Activated T-cell treated with anti-CD3 and anti-CD28 coated beads for 24 hours (primary cell): ENCODE measurements at places on chromosomes 7 and 10.

- DNase-seq, result no peak
Measured at GRCh38 chr7:101604331-101604933, 24.7 kb downstream of the MYL10 start.

DNA sequence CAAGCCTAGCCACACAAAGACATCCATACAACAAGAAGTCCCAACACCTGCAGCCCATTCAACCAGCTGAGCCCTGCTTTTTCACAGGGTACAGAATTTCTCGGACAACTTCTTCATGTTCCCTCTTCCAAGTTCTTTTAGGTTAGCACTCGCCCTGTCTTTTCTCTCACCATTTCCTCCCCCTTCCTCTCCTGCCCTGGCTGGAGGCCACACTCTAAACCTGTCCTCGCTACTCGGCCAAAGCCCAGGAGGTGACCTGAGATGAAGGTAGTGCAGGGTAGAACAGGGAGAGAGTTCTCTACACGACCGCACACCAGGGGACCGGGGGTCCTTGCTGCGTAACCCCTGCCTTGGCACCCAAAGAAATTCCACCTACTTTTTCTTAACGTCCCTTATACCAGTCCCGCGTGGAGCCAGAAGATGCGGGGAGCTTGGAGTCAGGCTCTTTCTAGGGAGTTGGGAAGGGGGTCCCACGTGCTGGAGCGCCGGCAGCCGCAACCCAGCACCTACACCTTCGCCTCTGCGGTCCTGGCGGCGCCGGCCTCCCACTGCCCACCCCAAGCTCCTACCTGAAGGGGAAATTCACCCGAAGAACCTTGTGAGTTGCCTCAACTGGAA is 16.0 kb upstream of the DLX6 start:
- no peak for DNase-seq

- no peak for DNase-seq
Measured at GRCh38 chr10:17923728-17924127, 28.0 kb upstream of the SLC39A12 start.

DNA sequence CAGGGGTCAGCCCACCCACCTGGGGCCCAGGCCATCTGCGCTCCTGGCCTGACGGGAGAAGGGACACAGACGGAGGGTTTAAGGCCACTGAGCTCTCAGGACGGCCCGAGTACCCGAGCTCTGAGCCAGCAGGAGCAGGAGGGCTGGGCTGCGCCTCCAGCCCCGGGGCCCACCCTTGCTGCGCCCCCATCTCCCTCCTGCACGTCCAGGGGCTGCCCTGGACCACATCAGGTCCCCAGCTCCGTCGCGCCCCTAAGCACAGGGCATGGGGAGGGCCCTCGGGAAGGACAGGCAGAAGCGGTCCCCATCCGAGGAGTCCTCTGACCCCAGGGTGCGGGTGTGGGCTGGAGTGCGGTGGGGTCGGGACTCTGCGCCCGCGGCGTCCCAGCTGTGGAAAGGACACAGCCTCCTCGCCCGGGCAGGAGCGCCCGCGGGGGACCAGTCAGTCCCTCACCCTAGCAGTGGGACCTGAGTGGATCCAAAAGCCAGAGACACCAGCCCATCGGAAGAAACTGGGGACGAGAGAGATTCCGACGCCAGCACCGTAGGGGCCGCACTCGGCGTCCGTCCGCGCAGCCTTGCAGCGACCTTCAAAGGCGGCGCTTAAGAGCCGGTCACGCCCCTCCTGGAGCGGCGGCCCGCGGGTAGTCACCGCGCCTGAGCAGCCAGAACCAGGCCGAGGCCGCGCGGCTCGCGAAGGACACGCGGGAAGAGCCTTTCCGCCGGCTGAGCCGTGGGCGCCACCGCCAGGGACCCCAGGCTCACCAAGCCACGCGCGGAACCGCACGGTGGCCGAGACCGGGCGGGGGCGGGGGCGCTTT is 15.9 kb downstream of the CAMK2B start:
- peak; percentile 39 for DNase-seq

- no peak for DNase-seq
Measured at GRCh38 chr10:13268841-13269240, 31.0 kb downstream of the PHYH start.

- no peak for DNase-seq
Measured at GRCh38 chr10:11864727-11865126, 41.6 kb downstream of the PROSER2 start.

DNA sequence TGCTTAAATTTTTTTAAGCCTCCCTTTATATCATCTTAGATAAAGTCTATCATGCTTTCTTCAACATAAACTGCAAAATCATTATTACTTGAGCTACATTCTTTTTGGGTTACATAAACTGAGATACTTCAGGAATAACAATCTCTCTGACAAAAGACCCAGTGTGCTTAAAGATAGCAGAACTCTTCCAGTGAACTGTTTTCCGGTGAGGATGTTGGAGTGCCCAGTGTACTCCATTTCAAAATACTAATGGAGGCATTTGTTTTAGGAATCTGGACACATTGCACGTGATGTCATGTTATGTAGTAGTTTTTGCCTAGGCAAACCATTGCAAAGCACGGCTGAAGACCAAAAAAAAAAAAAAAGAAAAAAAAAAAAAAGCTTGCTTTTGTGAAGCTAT is 388.2 kb upstream of the CELF2 start:
- no peak for DNase-seq

DNA sequence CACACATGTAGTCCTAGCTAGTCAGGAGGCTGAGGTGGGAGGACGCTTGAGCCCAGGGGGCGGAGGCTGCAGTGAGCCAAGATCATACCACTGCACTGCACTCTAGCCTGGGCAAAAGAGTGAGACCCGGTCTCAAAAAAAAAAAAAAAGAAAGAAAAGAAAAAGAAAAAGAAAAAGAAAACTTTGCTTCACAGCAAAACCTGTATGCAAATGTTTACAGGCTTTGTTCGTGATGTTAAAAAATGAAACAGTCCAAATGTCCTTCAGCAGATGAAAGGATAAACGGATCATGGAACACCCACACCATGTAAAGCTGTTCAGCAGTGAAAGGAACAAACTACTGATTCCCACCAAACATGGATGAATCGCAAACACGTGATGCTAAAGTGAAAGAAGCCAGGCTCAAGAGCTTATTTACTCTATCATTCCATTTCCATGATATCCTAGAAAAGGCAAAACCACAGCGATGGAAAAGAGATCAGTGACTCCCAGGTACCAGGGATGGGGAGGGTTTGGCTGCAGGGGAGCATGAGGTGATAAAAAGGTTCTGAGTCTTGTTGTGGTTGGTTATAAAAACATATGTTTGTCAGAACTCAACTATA is 15.1 kb downstream of the LRRC20 start:
- no peak for DNase-seq

GRCh38 chr7:48149058-48149457 is 22.2 kb upstream of the ABCA13 start:
- no peak for DNase-seq

DNA sequence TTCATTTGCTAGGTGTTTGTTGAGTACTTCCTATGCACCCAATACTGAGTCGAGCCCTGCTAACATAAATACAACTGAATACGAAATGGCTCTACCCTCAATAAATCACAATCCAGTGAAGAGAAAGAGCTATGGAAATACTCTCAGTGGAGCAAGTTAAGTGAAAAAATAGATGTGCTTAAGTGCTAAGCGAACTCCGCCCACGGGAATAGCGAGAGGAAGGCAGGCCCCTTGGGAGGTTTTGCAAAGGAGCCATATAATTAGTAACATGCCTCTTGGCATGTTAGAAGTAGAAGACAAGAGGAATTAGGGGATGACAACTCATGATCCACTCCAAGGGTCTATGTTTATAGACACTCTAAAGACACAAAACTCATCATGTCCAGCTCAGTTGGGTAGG is 42.8 kb upstream of the TSPAN33 start:
- DNase-seq, result no peak

DNA sequence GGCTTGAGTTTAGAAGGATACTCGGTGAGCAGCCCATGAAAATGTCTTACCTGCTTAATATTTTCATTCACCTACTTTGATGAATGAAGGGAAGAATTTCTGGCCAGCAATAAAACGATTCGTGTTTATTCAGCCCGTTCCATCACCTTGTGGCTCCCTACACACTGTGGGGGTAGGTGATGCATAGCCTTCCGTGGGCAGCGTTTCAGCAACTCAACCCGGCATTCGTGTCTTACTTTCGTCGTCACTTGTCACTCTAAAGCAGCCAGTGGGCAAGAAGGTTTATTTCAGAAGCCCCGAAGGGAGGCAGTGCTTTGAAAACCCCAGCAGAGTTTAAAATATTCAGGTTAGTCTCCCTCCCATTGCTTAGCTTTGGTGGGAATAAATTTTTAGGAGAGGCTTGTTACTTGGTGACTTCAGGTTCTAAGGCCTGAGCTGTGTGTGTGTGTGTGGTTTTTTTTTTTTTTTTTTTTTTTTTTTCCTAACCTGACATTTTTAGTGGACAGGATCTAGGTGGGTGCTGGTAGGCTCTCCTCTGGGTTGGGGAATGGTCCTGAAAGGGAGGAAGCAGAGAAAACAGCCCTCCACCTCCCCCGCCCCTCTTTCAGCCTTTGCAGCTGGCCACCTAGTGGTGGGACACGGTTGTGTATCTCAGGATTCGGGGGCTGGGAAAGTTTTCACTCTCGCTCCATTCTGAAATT is 1.8 kb downstream of the GRK5 start:
- DNase-seq, result no peak

DNA sequence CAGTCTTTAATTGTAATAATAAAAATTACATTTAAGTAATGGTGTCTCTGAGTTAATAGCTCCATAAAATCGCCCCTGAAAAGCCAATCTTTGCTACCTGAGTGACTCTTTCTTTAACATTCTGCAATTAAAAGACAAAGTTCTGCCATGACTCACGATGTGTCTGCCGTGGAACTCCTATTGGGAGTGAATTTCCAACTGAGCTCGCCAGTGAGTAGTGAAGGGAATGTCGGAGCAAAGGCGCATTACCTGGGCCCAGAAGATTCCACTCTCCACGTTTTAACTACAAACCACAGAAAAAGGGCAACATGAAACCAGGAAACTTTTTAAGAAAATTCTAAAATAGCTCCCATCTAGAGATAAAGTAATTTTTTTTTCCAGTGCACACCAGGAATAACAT is 36.9 kb upstream of the RNF32 start:
- no peak for DNase-seq

DNA sequence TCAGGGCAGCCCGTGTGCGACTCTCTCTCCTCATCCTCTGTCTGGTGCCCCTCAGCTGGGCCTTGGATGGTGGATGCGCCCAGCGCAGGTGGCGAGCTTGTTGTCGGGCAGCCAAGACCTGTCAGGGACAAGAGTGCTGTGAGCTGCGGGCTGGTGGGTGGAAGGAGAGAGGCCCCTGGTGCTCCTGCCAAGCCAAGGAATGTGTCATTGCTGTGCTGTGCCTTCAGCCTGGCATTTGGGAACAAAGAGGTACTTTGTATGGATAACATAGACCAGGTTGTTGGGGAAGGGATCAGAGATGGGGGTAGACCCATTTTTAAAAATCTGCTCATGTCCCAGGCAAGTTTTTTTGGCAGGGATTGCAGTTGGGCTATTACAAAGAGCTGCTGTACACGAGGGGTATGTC is 120.9 kb downstream of the PKD1L1 start:
- no peak for DNase-seq
